Left ventricle myocardium superior (tissue), 1 donor: ENCODE measurements at places on chromosomes 2 and 18.
A peak's percentile ranks its signal among the peaks of the same experiment; 100 is the strongest.

DNA sequence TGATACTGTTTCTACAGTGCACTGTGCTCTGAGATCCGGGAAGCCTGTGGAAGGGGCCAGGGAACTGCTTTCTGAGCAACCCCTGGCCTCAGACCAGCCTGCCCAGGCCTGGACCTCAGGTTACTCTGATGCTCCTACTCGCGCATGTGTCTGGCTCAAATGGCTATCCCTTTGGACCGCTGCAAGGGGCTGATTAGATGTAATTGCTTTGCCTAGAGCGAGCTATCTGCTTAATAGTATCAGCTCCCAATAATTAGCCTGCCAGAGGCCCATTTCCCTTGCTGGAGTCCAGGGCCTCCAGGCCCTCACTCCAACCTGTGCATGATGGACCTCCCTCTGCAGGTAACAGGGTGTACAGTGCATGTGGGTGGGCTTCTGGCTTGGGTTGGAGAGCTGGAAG is 7.2 kb upstream of the KCNK3 start:
- DNase-seq: no peak

- peak; percentile 41 for DNase-seq
These were observed 87.0 kb downstream of the EPB41L3 start for GRCh38 chr18:5456577-5457461.

DNA sequence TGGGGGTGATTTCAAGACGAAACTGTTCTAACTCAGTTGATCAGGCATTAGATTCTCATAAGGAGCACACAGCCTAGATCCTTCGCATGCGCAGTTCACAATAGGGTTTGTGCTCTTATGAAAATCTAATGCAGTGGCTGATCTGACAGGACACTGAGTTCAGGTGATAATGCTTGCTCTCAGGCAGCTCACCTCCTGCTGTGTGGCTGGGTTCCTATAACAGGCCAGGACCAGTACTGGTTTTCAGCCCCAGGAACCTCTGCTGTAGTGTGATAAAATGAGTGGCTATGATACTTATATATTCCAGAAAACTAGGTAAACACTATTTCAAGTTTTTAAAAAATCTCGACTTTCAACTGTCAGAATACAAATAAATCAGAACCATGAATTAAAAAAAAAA is 271.4 kb downstream of the GALNT13 start:
- no peak for DNase-seq

DNA sequence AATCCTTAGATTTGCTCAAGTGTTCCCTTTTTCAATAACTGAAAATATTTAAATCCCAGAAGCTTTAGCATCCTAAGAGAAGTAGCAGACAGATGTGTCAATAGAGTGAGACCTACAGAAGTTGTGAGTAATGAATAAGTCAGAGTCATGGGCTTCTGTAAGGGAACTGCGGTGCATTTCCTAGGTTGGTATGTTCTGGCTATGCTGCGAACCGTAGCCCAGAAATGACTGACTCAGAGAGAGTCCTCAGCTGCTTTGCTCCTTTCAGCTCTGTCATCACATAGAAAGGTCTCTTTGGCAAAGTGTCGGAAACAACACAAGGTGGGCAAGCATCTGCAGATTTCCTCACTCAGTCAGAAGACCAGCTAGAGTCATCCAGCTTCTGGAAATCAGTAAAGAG is 297.1 kb downstream of the ARHGAP15 start:
- no peak for DNase-seq

GRCh38 chr2:45177870-45178269 is 168.6 kb upstream of the SIX2 start:
- no peak for DNase-seq
